ENCODE measurements at places on chromosomes 4 and X. TPM values are rescaled to one million over a fixed set of nuclear protein-coding genes. Genes with fewer than 3 reads are reported as not detected.

DNA sequence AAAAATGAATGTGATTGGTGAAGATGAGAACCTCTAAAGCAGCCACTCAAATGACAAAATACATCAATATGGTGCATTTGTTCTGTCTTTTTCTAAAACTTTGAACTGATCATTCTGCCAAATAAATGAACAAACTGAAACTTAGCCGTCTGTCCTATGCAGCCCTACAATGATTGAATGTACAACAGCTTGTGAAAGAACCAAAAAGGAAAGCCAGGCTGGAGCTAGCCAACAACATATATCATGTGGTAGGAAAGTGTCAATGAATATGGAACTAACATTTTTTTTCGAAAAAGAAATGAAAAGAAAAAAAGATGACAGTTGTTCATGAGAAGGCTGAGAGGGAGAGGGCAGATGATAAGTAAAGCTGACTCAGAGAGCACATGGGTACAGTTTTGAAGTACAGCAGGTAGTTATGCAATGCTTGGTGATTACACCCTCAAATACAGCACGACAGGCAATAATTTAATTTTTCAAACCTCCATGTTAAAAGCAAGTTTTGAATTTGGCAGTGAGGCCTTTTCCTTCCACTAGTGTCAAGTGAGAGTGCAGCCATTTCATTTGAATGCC lies 21.2 kb upstream of the SLC7A11 start:
- no peak for DNase-seq

DNA sequence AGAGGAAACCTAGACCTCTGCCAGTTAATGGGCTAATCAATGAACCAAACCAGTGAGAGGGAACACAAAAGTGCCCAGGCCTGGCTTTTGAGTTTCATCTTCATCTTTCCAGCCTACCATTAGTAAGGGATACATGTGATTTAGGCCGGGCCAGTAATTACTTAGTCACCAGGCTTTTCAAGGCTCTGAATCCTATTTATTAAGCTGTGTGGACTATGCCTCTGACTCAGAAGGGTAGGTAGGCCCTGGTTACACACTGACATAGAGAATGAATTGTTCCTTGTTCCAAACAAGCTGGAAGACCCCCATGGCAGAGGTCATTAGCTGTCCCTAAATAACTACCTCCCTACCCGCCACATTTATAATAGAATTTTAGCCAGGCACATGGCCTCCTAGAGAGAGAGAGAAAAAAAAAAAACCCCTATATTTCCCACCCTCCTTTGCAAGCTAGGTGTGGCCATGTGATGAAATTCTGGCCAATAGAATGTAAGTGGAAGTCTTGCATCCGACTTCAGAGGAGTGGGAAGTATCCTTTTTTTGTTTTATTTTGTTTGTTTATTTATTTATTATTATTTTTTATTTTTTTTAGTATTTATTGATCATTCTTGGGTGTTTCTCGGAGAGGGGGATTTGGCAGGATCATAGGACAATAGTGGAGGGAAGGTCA lies 112.3 kb upstream of the BCOR start:
- DNase-seq, result no peak

GRCh38 chr4:53986062-53986461 lies 78.3 kb downstream of the CHIC2 start:
- no peak for DNase-seq

GRCh38 chrX:40267334-40268187 lies 169.8 kb upstream of the BCOR start:
- DNase-seq, result peak; percentile 32

DNA sequence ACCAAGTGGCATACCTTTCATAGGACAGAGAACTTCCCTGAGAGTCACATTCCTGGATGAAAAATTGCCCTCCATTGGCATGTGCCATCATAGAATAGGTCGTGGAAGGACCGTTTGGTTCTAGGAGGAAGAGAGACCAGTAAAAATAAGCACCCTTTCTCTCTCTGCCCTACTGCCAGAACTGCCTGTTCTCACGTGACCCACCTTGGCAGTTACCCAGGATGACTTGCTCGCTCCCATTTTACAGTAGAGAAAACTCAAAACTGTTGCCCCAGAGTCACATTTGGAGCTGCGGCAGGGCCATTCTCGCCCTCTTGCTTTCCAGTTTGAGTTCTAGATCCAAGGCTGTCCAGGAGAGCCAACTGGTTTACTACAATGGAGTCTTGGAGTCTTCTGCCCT lies 1.1 kb upstream of the NLGN3 start:
- peak; percentile 33 for DNase-seq

GRCh38 chrX:119729408-119730201 lies 28.8 kb upstream of the SOWAHD start:
- DNase-seq, result peak; percentile 59

GRCh38 chr4:134911941-134912340 lies 710.4 kb upstream of the PABPC4L start:
- no peak for DNase-seq

- no peak for DNase-seq
Measured at GRCh38 chr4:12658146-12658545, 826.0 kb downstream of the RAB28 start.

GRCh38 chr4:68283714-68284113 lies 38.2 kb upstream of the TMPRSS11B start:
- no peak for DNase-seq

- DNase-seq, result no peak
Measured at GRCh38 chr4:110088670-110089069, 109.7 kb downstream of the ELOVL6 start.

DNA sequence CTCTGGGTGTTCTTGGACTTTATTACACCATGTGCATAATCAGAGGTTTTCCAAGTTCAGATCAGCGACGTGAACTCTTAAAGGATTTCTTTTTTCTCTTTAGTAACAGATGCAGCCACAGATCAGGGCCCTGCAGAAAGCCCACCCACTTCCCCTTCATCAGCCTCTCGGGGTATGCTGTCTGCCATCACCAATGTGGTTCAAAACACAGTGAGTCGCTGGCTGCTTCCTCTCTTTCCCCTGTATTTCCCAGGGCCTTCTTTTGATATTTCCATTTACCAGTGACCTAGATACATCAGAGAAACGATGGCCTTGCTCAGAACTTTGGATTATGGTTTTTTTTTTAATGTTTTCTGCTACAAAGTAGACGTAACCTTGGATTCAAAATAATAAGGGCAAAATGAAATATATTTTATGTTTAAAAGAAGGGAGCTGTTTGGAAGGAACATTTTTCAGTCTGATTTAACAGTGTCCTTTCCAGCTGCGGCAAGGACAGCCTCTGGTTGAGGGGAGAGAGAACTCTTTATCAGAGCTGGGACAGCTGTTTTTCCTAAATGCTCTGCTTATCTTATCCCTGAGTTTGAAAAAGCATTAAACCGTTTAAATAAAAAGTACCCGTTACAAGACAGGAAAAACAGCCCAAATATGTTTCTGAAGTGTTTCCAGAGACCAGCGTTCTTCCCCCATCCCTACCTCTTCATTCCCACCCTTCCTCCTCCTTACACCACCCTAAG lies 38.2 kb downstream of the FAM114A1 start:
- no peak for DNase-seq

DNA sequence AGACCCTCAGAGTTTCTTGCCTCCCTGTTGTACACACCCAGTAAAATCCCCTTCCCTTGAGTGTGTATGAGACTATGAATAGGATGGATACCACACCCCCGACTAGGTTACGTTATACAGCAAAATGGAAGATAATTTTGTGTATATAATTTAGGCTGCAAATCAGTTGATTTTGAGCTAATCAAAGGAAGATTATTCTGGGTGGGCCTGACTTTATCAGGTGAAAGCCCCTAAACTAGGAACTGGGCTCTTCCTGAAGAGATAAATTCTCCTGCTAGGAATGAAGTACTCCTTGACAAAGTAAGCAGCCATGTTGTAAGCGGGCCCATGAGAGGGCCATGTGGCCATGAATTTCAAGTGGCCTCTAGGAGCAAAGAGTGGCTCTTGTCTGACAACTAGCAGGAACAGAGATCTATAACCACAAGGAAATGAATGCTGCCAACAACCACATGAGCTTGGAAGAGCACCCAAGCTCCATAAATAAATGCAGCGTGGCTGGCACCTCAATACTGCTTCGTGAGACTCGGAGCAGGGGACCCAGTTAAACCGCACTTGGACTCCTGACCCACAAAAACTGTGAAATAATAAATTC lies 646.4 kb downstream of the IL1RAPL1 start:
- no peak for DNase-seq

DNA sequence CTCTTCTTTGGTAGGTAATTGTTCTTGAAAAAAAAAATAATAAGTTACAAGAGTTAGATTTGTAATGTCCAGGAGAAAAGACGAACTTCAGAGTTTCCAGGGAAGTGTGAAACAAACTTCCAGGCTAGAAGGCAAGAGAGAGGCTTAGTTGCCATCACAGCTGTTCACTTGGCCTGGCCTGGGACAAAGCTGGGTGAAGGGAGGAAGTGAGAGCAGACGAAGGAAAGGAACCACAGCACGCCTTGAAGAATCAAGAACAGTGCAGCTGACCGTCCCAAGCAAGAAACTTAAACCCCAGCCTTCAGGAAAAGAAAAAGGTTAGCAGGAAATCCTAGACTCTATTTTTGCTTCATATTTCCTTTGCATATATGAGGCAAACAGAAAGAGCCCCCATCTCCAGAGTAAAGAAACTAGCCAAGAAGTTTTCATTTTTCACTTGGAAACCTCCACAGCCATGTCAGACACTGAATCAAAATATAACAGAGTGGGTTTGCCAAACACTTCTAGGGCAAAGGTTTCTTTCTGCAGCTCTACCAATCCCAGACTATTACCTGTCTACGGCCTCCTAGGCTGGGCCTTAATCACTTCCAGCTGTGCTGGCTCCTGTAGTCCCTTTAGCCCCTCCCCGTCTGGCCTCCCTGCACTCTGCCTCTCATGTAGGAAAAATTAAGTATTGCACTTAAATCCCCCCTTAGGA lies 209.6 kb downstream of the SPATA18 start:
- DNase-seq, result no peak

DNA sequence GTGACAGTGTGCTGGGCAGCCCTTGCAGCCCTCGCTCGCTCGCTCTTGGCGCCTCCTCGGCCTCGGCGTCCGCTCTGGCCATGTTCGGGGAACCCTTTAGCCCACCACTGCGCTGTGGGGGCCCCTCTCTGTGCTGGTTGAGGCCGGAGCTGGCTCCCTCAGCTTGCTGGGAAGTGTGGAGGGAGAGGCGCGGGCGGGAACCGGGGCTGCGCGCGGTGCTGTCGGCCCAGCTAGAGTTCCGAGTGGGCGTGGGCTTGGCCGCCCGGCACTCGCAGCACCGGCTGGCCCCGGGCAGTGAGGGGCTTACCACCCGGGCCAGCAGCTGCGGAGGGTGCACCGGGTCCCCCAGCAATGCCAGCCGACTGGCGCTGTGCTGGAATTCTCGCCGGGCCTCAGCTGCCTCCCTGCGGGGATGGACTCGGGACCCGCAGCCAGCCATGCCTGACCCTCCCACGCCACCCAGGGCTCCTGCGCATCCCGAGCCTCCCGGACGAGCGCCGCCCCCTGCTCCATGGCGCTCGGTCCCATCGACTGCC lies 770.1 kb upstream of the GALNTL6 start:
- peak; percentile 24 for DNase-seq

- DNase-seq, result no peak
Measured at GRCh38 chrX:19375546-19375945, 31.8 kb downstream of the PDHA1 start.

- no peak for DNase-seq
Measured at GRCh38 chr4:2907706-2908293, 55.4 kb downstream of the NOP14 start.

GRCh38 chr4:123876143-123876542 lies 479.5 kb downstream of the SPRY1 start:
- no peak for DNase-seq

DNA sequence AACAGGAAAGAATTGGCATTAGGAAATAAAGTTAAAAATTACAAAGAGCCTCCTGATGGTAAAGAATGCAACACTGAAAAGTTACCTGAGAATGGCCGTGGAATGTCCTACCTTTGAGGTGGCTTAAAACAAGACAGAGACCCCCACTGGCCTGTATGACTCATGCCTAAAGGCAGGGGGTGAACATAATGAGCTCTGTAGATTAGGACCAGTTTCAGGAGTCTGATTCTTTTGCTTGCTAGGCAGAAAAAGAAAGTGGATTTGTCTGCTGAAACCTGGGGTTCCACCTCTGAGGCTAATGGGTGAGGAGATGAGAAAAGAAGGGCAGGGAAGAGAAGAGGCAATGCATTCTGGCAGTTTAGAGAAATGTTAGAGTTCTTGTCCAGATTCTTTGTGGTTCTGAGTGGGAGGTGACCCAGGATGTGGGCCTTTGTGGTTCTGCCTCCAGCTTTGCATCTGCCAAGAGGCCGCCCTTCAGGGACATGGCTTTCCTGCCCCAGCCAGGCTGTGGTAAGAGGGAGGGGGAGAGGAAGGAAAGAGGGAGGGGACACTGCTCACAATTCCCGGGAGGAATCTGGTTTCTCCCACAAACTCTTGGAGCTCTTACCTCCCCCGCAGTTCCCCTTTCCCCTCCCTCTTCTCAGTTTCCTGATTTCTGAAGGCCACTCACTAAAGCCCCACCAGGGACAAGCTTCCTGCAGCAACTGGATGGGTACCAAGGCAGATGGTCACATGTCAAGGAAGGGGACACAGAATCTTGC lies 109.6 kb downstream of the EFNB1 start:
- no peak for DNase-seq

DNA sequence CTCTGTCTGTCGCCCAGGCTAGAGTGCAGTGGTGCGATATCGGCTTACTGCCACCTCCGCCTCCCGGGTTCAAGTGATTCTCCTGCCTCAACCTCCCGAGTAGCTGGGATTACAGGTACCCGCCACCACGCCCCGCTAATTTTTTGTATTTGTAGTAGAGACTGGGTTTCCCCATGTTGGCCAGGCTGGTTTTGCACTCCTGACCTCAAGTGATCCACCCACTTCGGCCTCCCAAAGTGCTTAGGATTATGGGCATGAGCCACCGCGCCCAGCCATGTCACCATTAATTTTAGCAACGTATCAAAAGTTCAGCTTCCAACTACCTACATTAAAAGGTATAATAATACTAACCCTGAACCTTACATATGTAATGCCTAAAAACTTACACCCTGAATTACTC lies 940 bp upstream of the UTP3 start:
- no peak for DNase-seq

DNA sequence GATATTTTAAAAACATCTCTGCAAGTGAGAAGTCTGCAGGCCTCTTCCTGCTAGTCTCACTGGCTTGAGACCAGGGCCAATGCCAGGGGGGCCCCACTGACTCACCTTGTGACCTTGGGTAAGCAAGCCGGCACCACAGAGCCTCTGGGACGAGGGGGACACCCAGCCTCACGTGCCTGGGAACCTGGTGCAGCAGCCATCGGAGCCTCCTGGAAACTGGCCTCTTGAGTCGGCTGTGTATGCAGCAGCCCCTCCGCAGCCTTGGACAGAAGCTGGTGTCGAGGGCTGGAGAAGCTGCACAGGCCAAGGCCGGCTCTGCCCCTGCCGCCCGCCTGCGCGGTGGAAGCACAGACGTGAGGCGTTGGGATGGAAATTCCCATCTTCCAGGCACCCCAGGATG lies 8.7 kb downstream of the TADA2B start:
- no peak for DNase-seq

The ARHGEF6 gene
- 15.2 TPM for polyA plus RNA-seq

The SAGE1 gene
- polyA plus RNA-seq, result not detected

The YY2 gene
- 0.65 TPM for polyA plus RNA-seq

The MAGEA8 gene
- polyA plus RNA-seq, result not detected

The RAB41 gene
- polyA plus RNA-seq, result not detected

The POLN gene
- 0.84 TPM for polyA plus RNA-seq

The RNF175 gene
- polyA plus RNA-seq, result 0.44 TPM

The SNCA gene
- 2.3 TPM for polyA plus RNA-seq

The PCDH10 gene
- 0.01 TPM for polyA plus RNA-seq
